ENCODE measurements at places on chromosomes 2 and 18. TPM values are rescaled to one million over a fixed set of nuclear protein-coding genes. Genes with fewer than 3 reads are reported as not detected.

- DNase-seq = no peak
These were observed 124.8 kb upstream of the NYAP2 start for GRCh38 chr2:225274751-225275150.

- no peak for DNase-seq
These were observed 1347.4 kb upstream of the PIK3C3 start for GRCh38 chr18:40607542-40608148.

DNA sequence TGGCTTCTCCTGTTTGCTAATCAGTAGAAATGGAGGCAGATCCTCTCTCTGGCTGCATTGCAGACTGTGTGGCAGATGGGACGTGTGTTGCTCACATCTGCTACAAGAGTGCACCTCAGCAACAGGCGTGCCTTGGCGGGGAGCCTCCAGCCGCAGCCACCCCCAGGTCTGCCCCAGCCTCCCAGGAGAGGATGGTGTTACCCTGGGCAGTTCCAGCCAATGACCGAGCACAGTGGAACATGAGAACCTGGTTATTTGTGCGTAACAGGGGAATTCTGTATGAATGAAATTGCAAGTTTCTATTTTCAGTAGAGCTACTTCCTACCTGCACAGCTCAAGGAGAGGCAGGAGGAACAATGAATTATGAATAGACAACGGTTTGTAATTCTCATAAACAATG lies 130.6 kb upstream of the CBLN2 start:
- DNase-seq = no peak

Gene CRACDL
- total RNA-seq = 6.8 TPM

Gene ADAM23
- total RNA-seq = 4.7 TPM

Gene HMSD
- total RNA-seq = not detected

Gene LGALSL
- 20.5 TPM for total RNA-seq
